Stimulated activated CD4-positive, alpha-beta T cell treated with anti-CD3 and anti-CD28 coated beads, Interleukin-15, amount 100 ng/mL, for 1 hour (primary cell): ENCODE measurements at places on chromosomes 5 and 9.

GRCh38 chr5:113140837-113141671 lies 164.5 kb downstream of the DCP2 start:
- DNase-seq: no peak

DNA sequence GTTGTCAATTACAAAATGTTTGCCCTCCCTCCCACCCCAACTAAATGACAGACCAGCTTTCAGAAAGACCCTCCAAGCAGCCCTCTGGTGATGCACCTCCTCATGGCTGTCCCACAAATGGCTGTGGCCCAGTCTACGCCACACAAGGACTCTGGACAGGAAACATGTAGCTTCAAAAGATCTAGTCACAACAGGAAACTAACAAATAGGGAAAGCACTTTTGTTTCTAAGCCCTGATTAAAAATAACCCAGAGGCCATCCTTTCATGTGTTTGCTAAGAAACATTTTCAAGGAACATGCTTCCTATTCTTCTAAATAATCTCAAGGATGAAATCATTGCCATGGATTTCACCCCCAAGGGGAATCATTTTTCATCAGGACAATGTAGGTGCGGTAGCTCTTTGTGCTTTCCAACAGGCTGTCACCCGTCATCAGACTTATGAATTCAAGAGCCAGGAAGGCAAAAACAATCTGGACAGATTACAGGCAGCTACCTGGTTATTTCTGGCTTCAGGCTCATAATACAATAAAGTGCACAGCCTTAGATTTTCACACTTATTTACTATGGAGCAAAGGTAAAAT lies 20.1 kb downstream of the PCSK1 start:
- DNase-seq: no peak

DNA sequence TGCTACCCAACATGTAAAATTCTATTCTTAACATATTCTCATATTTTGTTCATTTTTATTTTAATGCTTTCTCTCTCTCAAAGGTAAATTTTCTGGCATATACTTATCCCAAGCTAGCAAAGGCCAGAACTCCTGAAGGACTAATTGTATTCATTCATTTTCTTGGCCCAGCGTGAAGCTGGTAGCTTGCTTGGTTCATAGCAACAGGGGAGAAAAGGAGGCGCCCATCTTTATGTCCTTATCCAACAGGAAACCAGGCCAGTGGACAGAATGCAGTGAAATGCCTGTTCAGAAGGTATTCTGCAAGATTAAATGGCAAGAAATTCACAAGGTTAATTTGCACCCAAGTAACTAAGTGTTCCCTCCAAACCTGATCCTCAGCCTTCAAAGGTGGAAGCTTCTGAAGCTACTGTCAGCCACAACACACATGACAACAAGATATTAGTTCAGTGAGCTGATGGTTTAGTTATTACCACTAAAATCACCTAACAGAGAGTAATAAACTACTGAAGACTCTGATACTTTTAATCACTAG lies 5.6 kb downstream of the EFNA5 start:
- DNase-seq: no peak

- no peak for DNase-seq
These were observed 51.9 kb upstream of the NMUR2 start for GRCh38 chr5:152456815-152457443.

- DNase-seq: no peak
These were observed 239.4 kb upstream of the FBXL7 start for GRCh38 chr5:15260356-15261268.

GRCh38 chr5:158198636-158199035 lies 339.7 kb upstream of the CLINT1 start:
- DNase-seq: no peak

DNA sequence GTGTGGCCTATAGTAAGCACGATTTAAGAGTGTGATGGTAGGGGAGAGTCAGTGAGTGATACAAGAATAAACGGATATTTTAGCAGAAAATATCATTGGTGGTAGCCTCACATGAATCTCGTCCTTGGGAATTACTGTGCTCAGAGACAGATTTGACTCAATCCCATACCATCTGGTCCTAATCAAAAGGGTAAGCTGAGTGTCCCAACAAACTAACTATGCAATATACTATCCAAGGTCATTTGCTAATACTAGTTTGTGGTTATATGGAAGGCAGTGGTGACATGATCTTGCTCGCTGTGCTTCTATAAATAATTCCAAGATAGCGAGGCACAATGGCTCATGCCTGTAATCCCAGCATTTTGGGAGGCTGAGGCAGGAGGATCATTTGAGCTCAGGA lies 103.2 kb downstream of the TRPM6 start:
- DNase-seq: no peak

- DNase-seq: no peak
These were observed 406.2 kb upstream of the FTMT start for GRCh38 chr5:121445511-121445910.

DNA sequence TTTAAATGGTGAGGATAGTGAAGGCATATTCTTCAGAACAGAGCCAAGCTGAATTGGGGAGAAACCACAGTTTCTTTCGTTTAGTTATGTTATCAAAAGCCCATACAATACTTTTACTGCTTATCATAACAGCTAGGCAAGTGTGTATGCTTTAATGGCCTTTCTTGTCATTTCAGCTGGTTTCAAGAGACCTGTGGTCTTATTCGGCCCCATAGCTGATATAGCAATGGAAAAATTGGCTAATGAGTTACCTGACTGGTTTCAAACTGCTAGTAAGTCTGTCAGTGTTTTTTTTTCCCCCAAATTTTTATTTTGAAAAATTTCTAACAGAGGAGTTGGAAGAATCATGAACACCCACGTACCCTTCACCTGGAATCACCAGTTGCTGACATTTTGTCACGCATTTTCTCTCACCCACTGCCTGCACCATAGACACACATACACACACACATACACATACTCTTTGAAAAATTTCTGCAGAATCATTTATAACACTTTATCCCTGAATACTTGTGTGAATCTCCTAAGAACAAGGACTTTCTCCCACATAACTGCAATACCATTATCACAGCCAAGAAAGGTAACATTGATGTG lies 63.7 kb downstream of the TJP2 start:
- DNase-seq: no peak

GRCh38 chr5:53712327-53712726 lies 151.9 kb downstream of the NDUFS4 start:
- no peak for DNase-seq

DNA sequence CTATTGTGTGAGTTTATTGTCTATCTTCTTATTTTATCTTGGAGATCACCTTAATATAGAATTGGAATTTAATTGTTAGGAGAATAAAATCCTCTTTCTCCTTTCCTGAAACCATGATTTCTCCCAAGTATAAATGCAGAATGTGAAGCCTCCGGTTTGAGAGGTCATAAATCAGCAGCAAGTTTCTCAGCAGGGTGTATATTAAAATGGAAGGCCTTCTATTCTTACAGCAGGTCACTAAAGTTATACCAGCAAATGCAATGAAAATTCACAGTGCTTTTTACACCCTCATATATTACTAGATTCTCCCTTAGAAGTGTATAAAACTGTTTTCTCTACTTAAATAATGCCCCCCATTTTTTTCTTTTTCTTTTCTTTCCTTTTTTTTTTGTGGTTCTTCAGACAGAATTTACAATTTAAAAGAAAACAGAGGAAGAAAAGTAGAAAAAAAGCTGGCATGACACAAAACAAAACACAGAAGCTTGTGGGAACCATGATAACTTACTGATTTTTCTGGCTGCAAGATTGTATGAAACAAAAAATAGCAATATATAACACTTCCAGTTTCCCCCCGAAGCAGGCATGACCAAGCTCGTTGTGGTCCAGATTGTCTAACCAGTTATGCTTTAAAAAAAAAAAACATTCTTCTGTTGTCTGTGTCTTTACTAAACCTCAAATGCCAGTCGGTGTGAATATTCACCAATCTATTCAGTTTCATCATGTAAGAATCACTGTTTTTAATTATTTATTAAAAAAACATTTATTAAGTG lies 211.2 kb downstream of the RAB3C start:
- no peak for DNase-seq

DNA sequence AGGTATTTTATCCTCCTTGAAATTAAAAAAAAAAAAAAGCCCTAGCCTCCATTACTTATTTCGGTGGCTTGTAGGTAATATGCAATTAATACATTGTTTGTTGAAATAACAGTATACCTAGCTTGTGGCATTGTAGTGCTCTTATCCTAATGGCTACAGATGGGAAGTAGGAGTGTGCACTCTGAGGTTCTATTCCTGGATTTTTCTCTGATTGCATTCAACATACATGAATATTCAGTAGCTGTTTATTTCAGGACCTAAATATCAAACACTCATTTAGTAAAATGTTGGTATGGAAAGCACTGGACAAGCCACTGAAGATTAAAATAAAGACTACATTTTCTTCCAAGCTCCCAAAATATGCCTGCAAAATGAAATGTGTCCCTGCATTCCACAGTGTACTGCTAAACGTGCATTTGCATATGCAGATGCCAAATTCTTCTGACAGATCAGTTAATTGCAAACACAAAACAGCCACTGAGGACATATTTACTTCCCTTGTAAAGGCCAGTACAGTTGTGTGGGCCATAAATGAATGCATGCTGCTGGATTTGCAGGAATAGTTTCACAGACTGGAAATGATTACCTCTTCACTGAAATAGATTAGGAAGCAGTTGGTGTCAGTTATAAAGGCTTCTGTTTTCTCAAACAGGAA lies 826.1 kb downstream of the PRELID2 start:
- no peak for DNase-seq
